ENCODE measurements at places on chromosomes 6 and 20. TPM values are rescaled to one million over a fixed set of nuclear protein-coding genes. Genes with fewer than 3 reads are reported as not detected.

ADA gene
- total RNA-seq, result 11.3 TPM

SLC22A2 gene
- not detected for total RNA-seq

NQO2 gene
- 53.8 TPM for total RNA-seq

GSTA3 gene
- total RNA-seq, result not detected

KCNK16 gene
- total RNA-seq, result not detected

BEND3 gene
- 1.1 TPM for total RNA-seq

DEFB132 gene
- total RNA-seq, result not detected

CNBD2 gene
- total RNA-seq, result 3.2 TPM

CAGE1 gene
- total RNA-seq, result not detected

RGS19 gene
- 10.0 TPM for total RNA-seq

UST gene
- total RNA-seq, result 3.5 TPM
